ENCODE measurements at places on chromosomes 4 and X. TPM values are rescaled to one million over a fixed set of nuclear protein-coding genes. Genes with fewer than 3 reads are reported as not detected.

Gene SLC25A53
- 5.7 TPM for polyA plus RNA-seq

Gene INTU
- polyA plus RNA-seq, result 2.5 TPM

Gene F8A2
- polyA plus RNA-seq, result not detected

Gene ERVMER34-1
- 0.89 TPM for polyA plus RNA-seq

Gene SORBS2
- polyA plus RNA-seq, result 14.4 TPM

Gene SNCA
- 12.5 TPM for polyA plus RNA-seq

DNA sequence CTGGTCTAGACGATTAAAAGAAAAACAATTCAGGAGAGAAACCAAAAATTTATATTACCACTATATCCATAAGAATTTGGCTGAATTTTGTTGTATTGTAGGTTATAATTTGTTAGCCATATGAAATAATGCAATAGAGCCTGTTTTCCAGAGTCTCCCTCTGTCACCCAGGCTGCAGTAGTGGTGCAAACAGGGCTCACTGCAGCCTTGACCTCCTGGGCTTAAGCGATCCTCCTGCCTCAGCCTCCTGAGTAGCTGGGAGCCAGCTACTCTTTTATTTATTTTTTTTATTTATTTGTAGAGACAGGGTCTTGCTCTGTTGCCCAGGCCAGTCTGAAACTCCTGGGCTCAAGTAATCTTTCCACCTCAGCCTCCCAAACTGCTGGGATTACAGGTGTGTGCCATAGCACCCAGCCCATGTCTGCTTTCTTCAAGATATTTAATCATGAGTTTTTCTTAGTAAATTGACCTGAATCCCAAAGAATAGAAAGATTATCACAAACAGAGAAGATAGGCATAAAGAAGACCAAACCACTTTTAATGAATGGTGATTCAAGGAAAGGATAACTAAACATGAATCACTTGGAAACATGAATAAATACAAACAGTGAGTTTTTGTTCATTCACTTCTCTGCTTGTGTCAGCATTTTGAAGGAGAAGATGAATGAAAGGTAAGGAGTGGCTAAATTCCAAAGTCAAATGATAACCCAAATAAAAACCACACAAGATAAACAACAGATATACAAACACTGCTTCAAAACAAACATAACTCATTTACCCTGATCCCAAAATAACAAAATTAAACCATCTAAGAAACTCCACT, 82.1 kb downstream of the PPP3CA start:
- DNase-seq, result no peak

DNA sequence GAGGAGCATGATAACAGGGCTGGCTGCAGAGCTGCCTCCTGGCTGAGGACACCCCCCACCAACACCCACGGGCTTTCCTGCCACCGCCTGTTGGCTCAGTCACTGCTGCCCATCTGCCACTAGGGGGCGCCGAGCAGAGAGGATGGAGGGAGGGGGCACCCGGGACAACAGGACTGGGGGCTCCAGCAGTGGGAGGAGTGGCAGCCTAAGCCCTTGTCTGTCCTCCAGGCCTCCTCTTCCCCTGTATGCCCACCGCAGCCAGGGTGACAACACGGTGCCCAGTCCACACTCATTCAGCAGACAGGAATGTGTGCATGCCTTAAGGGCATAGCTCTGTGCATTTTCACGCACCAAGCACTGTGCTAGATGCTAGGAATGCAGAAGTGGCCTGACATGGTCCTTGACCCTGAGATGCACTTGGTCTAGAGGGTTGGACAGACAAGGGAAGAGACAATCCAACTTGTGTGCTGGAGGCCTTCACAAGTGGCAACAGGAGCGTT, 149.9 kb downstream of the AMMECR1 start:
- DNase-seq, result peak; percentile 31

- DNase-seq, result no peak
Observed at GRCh38 chr4:37436546-37436945, 192.0 kb downstream of the NWD2 start.

GRCh38 chr4:137474711-137475301, 57.5 kb downstream of the PCDH18 start:
- DNase-seq, result peak; percentile 98

DNA sequence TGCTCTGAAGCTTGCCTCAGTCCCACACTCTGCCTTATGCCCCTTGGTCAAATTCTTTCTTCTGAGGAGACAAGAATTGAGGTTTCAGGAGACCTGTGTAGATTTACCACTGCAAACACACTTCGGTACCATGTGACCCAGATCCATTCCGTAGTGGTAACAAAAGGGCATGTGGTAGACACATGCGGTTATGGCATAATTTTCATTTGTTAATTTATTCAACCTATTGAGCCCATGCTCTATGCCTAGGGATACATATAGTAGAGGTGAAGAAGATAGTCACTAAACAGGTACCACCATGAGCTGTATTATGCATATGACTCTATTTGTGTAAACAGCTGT, 190.9 kb downstream of the NDST4 start:
- DNase-seq, result no peak

DNA sequence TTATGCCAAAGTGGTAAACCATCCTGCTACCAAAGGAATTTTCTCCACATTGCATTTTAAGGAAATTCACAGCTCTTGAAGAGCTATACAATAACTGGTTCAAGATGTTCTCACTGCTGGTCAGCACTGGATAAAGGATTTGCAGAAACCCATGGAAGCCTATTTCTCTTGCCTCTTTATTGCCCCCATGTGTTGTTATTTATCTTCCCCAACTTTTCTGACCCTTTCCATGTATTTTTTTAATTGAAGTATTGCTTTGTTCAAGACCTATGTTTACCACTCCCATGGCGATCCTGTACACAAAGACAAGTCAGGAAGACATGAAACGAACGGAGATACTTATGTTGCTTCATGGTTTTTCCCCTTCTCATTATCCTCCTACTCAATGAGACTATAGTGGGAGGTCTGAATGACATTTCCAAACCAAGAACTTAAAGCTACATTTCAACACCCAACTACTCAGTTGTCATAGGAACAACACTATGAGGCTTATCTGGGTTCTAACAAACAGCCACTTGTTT, 566.4 kb upstream of the DIPK2B start:
- DNase-seq, result no peak

- DNase-seq, result no peak
Observed at GRCh38 chr4:89653012-89653411, 183.9 kb downstream of the SNCA start.

GRCh38 chrX:40439625-40440532, 140.9 kb upstream of the ATP6AP2 start:
- no peak for DNase-seq

DNA sequence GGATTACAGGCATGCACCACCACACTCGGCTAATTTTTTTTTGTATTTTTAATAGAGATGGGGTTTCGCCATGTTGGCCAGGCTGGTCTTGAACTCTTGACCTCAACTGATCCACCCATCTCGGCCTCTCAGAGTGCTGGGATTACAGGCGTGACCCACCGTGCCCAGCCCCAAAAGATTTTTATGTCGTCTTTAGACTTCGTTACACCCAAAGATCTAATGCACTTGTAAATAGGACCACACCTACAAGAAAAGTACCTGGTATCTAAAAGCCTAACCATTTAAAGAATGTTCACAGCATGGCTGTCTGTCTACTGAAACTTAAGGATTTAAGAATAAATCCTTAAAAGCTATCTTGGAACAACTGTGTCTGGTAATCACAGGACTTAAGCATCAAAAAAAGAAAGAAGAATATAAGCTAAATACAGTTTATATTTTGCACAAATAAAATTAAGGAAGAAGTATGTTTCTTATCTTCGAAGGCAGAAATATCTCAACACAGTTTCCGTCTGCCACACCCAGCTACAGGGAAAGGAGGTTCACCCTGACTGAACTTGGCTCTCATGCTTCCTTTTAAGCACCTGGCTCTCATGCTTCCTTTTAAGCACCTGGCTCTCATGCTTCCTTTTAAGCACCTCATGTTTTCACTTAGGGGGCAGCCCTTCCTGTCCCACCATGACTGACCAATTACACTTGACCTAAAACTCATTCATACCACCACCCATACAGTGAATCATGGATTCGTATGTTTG, 92.0 kb upstream of the STS start:
- no peak for DNase-seq

GRCh38 chr4:24683116-24683515, 98.8 kb upstream of the DHX15 start:
- DNase-seq, result no peak

DNA sequence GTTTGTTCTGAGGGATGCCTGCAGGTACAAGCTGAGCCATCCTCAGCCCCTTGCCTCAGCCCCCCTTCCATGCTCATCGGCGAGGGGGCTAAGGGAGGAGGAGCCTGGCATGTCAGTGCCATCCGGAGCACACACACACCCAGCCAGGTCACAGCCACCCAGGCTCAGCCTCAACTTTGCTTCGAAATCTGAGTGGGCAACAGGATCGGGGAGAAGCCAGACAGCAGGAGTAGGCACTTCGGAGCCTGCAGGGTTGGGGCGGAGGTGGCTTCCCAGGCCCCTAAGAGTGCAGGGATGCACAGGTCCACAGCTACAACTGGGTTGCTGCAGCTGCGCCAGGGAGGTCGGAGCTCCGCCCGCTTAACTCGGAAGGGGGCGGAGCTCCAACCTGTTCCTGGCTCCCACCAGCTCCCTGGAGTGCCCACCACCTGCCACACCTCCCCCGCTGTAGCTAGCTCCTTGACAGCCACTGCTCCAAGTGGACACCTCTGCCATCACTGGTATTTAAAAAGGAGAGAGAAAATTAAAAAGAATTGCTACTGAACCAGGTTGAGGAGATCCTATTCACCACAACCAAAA, 192.9 kb upstream of the GALNT7 start:
- no peak for DNase-seq

- DNase-seq, result no peak
Observed at GRCh38 chr4:95949136-95949765, 109.4 kb downstream of the PDHA2 start.

DNA sequence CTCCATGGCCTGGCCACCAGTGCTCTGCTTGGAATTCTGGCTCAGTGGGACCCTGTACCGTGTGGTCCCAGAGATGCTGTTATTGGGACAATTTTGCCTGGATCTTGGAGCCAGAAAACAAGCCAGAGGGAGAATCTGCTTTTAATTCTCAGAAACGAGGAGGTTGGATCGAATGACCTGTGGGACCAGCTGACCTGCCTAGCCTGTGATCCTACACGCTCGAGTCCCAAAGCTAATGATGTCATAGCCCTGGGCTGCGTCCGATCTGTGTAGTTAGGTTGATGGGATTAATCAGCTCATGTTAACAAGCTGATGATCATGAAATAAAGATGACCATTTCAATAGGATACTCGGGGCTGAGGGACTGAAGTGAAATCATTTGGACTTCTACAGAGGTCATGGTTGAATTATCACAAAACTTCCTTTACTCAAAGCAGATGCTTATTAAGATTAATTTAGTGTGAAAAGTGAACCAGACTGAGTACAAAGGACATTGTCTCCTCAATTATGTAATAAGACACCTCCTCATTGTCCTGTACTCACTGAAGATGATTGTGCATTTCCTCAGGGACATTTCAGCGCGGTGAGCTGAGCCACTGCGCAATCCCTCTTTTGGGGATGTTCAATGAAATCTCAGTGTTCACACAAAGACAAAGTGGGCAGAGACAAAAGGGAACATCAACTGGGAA, 51.9 kb upstream of the STX18 start:
- DNase-seq, result no peak

- peak; percentile 46 for DNase-seq
Observed at GRCh38 chr4:109434007-109434971, 674 bp downstream of the SEC24B start.

DNA sequence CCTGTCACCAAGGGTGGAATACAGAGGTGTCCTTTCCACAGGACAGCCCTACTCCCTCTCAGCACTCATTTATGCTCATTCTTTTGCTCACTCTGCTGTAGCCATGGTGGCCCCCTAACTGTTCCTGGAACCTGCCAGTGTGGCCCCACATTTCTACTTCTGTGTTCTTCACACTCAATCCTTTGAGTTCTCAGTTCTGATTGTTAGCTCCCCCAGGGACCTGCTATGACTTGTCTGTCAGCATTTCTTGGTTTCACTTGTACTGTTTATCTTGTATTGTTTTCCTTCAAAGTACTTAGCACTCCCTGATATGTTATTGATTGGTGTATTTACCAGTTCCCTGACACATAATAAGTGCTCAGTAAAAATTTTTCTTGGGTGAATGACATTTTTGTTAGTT, 14.9 kb downstream of the VBP1 start:
- no peak for DNase-seq

GRCh38 chrX:150268839-150269355, 94.2 kb upstream of the MAMLD1 start:
- DNase-seq, result no peak

- DNase-seq, result peak; percentile 73
Observed at GRCh38 chr4:176001151-176002006, 64.3 kb upstream of the WDR17 start.

DNA sequence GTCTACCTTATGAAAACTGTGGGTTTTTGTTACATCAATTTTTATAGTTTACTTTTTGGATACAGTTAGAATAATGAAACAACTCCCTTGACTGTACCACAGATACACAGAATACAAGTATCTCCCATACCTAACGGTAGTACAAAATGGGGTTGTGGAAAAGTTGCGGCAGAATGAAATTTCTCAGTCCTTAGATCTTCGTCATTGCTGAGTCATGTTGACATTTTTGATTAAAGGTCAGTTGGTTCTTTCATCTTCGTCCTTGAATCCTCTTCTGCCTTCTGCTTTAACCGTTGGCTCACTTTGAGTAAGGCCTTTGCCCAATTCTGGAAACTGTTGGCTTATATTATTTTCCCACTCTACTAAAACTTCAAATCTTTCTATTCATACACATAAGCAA, 75.6 kb downstream of the TRIML1 start:
- DNase-seq, result no peak

DNA sequence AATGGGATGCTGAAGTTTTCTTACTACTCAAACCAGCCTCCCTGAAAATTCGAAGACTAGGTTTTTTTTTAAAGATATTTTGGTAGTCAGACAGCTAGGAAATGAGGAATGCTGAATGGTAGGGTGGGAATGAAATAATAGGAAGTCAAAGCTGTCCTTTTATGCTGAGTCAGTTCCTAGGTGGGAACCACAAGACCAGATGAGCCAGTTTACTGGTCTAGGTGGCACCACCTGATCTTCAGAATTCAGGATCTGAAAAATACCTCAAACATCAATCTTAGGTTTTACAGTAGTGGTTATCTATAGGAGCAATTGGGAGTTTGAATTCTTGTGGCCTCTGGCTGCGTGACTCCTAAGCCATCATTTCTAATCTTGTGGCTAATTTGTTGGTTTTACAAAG, 183.1 kb upstream of the GALNT7 start:
- DNase-seq, result no peak

DNA sequence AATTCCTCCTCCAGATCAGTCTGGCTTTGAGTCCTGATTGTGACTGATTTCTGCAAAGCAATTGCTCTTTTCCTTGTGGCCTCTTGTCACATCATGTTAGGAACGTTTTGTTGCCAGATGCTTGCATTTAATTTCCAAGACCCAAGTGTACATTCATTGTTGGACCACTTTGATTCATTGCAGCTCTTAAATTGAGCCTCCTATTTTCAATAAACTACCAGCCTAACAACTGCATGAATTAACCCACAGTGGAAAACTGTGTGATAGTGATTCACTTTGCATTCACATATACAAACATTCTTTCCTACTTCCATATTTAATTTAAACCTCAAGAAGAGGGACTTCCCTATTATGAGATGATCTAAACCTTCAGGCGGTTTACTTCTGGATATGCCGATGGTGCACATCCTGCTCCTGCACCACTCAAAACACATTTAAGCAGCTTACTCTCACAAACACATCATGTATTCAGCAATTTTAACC, 118.4 kb downstream of the AFF1 start:
- no peak for DNase-seq

Measured in lung (tissue), 17 donors.